ENCODE measurements at places on chromosomes 1 and 21. TPM values are rescaled to one million over a fixed set of nuclear protein-coding genes. Genes with fewer than 3 reads are reported as not detected.

The PYHIN1 gene
- not detected for total RNA-seq

GRCh38 chr21:45340515-45340914 is 52.8 kb upstream of the POFUT2 start:
- no peak for DNase-seq

- no peak for DNase-seq
Measured at GRCh38 chr1:183550915-183551314, 39.3 kb downstream of the NCF2 start.

The LCE1A gene
- not detected for total RNA-seq

DNA sequence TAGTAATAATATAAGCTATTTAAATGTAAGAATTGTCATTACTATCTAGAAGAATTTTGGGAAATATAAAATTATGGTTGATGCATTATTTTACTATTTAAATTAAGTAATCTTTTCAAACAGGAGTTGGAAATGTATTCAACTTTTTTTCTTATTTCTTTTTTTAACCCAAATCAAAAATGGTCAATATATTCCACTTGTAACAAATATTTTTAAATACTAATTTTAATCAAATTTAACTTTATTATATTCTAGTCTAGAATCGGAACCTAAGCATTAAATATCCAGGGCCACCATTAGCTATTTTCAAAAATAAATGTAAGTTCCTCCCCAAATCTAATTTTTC is 37.2 kb upstream of the S1PR1 start:
- DNase-seq = no peak

DNA sequence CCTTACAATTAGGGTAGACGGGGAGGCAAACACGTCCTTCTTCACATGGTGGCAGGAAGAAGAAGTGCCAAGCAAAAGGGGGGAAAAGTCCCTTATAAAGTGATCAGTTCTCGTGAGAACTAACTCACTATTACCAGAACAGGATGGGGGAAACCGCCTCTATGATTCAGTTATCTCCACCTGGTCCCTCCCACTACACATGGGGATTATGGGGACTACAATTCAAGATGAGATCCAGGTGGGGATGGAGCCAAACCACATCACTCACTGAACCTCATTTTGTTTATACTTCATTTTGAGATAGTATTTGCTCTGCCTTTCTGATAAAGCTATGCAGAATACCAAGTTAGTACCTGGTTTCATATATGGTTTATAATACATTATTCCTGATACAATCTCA is 26.5 kb downstream of the APP start:
- DNase-seq = no peak

The KCNT2 gene
- not detected for total RNA-seq

All from RPMI7951 (cell line).